ENCODE measurements at places on chromosomes 6 and 20. TPM values are rescaled to one million over a fixed set of nuclear protein-coding genes. Genes with fewer than 3 reads are reported as not detected.

DNA sequence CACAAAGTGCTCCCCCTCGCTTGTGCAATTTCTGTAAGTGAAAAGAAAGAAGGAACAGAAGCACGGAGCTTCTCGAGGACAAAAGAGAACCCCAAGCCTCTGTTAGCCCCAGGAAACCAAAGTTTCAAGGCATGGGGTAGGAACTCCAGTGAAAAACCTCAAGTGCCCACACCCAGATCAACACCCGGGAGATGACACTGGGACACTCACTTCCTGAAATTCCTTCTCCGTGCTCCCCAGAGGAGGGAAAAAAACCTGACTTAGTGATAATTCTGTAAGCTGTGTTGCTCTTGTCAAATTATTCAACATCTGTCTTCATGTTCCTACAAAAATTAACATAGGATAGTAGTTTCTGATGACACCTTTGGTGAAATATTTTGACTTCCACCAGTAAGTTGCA lies 4.6 kb downstream of the MDGA1 start:
- no peak for DNase-seq

DNA sequence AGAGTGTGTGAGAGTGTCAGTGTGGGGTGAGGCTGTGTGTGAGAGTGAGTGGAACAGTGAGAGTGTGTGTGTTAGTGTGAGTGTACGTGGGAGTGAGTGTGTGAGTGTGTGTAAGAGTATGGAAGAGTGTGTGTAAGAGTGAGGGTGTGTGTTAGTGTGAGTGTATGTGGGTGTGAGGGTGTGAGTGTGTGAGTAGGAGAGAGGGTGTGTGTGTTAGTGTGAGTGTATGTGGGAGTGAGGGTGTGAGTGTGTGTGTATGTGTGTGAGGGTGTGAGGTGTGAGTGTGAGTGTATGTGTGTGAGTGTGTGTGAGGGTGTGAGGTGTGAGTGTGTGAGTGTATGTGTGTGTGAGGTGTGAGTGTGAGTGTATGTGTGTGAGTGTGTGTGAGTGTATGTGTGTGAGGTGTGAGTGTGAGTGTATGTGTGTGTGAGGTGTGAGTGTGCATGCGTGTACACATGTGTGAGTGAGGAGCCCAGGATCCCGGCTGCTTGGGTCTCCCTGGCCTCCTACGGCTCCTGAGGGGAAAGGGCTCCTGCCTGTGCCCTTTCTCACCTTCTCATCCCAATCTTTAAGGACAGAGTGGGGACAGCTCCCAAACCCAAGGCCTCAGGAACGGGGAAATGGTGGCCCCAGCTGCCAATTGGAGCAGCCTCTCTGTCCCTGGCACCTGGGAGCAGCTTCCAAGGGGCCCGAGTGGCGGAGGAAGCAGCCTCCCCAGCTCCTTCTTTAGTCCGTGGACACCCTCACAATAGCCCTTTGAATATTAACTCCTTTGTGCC lies 100.2 kb downstream of the PSMB1 start:
- no peak for DNase-seq

DNA sequence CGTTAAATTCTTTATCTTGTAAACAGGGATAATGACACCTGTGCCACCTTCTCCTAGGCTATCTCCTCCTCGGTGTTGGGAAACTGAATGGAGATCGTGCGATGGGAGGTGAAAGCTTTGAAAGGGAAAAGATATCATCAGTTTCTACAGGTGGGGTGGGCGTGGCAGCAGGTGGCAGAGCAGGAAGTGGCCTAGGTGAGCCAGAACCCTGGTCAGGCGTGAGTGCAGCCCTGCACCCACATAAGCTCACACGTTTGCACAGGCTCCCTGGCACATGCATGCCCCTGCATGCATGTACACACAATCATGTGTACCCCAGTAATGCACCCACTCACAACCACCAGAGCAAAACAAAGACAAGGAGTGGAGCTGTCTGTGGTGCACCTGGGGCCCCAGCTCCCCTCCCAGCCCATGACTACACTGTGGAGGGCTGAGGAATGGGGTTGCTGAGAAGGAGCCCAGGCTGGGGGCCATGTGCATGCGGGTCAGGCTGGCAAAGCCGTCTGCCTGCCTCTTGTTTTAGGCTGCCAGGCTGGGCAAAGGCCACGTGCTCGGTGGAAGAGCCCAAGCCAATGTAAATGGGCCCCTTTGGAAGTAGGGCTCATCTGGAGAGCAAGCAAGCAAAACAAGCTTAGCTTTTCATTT lies 61.5 kb downstream of the TFAP2C start:
- DNase-seq = no peak

DNA sequence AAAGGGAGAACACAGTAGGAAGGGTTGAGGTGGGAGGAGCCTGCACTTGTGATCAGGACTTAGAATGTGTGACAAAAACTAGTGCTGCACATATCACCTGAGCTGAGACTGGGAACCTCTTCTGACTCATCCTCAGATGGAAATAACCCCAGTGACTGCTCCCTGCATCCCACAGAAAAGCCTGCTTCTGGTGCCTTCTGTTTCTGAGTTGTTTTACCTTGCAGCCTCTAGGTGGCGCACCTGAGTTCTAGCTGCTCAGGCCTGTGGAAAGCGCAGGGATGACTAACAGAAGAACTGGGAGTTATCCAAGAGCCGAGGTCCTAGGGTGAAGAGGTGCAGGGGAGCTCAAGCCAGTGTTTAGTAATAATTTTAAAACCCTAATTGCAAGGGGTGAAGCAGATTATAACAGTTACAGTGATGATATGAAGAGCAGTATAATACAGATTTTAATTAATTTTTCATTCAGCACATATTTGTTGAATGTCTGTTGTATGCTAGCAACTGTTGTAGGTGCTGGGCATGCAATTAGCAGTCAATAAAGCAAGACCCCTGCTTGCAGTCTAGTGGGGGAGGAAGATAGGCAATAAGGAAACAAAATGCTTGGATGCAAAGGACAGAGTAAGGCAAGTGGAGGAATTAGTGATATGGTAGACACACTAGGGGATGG lies 302.5 kb downstream of the DHX35 start:
- peak; percentile 56 for DNase-seq

DNA sequence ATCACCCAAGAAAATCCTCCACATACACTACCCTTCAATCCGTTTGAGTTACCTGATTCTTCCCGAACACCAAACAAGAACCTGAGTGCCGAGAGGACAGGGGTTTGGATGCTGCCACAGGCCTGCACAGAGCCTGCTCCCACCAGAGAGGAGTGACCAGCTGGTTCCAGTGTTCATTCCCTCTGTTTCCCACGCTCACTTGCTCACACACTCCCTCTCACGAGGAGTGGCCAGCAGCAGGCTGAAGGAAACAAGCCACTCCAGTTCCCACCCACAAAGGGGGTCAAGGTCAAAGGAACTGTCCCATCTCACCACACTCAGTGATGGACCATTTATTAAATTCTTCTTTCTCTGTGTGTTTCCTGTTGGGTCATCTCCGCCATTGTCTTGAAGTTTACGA lies 97.2 kb upstream of the SNX9 start:
- no peak for DNase-seq

The ACSS2 gene
- 377 TPM for total RNA-seq

GRCh38 chr6:80938131-80938530 lies 814.4 kb downstream of the TENT5A start:
- no peak for DNase-seq

DNA sequence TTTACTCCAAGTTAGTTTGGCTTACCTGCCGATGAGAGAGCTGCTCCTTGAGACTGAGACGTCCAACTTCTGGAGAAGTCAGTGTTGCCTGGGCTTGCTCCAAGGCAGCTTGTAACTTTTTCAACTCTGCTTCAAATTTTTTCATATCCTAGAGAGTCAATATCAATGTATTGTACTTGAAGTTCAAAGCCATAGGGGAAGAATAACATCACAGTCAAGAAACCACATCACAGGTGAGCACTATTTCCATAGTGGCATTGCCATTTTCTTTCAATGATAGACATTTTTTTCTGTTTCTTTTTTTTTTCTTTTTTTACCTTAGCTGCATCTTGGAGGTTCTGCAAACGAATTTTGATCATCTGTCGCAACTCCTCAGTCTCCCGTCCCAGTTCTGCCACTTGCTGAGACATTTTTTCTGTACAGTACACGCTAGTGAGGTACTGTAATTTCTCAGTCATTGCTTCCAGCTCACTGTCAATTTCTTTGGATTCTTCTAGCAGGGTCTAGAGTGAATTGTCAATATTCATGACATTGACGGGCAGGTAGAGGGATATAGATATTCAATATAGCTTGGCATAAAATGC lies 326.7 kb downstream of the SYNE1 start:
- no peak for DNase-seq

DNA sequence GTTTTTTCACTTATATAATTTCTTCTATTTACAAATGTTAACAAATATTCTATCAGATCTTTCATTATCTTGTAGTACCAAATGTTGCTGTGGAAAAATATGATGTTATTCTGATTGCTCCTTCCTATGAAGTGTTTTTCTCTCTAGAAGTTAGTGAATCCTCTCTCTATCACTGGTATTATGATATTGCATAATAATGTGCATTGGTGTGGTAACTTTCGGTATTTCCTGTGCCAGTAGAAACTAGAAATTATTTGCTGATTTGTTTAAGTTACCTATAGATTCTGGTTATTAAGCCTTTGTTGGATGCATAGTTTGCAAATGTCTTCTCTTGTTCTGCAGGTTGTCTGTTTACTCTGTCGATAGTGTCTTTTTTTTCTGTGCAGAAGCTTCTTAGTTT lies 342.5 kb downstream of the CENPW start:
- DNase-seq = no peak
